ENCODE measurements at places on chromosomes 5 and 9.

DNA sequence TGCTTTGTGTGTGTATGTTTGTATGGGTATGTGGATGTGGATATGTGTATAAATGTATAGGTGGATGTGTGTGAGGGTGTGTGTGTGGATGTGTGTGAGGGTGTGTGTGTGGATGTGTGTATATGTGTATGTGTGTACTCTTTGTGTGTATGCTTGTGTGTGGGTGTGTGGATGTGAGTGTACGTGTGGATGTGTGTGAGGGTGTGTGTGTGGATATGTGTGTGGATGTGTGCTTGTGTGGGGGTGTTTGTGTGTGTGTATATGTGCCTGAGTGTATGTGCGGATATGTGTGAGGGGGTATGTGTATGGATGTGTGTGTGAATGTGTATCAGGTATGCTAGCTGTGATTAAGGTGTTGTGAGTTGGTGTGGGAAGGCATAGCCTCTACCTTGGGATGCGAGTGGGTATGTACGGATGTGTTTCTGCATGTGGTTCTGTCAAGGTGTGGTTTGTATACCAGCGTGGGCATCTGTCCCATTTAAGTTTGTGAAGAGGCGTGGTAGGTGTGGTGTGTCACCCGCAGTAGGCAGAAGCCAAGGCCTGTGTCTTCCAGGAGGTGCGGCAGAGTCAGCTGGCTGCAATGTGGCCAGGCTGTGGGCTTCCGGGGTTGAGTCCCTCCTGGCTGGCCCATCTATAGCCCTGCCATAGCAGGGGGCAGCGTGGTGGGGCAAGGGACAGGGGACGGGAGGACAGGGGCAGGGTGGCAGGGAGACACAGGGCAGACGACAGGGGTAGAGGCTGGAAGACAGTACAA lies 155.8 kb downstream of the DAB2IP start:
- DNase-seq = no peak

DNA sequence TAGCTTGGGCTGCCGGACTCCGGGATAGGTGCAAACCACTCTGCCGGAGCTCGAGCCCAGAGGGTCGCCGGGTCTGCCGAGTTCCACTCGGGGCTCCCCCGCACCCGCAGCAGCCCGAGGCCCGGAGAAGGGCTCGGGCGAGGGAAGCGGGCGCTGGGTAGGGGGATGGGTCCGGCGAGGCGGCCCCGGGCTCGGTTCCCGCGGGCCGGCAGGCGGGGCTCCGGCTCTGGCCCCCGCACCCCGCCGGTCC lies 507 bp downstream of the RICTOR start:
- peak; percentile 86 for DNase-seq

DNA sequence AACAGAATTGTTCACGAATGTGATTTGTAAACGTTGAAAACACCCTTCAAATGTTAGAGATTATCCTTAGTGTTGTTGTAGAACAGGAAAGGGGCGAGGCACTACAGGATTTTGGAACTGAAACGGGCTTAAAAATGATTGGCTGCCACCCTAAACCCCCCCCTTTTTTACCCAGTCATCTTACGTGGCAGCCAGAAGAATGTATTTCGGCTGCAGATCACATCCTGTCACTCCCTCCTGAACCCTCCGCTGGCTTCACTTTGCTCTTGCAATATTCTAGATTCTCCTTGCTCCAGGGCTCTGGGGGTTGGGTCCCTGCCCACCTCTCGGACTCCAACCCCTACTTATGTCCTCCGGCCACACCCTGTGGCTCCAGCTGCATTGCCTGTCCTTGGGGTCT lies 13.9 kb upstream of the UNC5A start:
- DNase-seq = peak; percentile 55

- DNase-seq = no peak
These were observed 9.3 kb downstream of the KIAA1191 start for GRCh38 chr5:176352116-176352878.

DNA sequence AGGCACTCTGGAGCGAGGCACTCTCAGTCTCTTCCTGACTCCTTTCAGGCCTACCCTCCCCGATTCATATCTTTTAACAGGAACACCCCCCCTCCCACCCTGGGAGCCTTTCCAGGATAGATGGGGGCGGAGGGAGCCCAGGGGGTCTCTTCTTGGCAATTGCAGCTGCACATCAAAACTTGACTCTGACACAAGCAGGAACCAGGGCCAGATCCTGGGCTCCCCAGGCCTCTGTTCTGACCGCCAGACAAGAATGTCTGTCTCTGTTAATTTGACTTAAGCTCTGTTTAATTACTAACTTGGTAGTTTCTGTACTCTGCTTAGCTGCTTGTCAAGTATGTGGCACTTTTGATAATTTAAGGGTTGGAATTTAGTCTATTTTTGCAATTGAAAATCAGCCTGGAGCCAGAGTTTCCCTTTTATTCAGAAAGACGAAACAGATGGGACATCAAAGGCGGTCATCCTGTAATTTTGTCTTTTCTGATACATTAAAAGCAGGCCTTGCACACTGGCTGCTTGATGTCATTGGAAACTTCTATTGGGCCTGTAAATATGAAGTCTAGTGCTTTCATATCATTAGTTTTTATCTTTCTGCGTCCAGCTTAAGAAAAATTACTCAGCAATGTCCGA lies 43.3 kb downstream of the ACTL7B start:
- DNase-seq = no peak

DNA sequence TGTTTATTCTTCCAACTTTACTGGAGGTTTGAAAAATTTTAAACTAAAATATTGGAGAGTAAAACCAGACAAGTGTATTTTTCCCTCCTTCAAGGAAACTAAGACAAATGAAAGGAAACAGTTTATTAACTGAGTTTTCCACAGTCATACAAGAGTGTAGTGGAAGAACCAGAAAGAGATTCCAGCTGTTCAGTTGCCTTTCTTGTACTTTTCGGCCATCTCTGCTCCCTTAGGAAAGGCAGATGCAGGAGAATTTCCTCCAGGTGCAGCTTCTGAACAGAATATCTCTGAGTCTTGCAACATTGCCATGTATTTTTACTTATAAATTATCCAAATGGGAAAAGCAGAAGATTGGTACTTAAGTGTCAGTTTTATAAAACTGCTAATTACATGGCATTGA lies 217.1 kb downstream of the MAST4 start:
- no peak for DNase-seq

GRCh38 chr9:97755618-97756267 lies 58.6 kb upstream of the XPA start:
- DNase-seq = no peak

- DNase-seq = no peak
These were observed 65.2 kb downstream of the OTULIN start for GRCh38 chr5:14729448-14730385.

- DNase-seq = no peak
These were observed 325.1 kb upstream of the PRR16 start for GRCh38 chr5:120139039-120139438.

DNA sequence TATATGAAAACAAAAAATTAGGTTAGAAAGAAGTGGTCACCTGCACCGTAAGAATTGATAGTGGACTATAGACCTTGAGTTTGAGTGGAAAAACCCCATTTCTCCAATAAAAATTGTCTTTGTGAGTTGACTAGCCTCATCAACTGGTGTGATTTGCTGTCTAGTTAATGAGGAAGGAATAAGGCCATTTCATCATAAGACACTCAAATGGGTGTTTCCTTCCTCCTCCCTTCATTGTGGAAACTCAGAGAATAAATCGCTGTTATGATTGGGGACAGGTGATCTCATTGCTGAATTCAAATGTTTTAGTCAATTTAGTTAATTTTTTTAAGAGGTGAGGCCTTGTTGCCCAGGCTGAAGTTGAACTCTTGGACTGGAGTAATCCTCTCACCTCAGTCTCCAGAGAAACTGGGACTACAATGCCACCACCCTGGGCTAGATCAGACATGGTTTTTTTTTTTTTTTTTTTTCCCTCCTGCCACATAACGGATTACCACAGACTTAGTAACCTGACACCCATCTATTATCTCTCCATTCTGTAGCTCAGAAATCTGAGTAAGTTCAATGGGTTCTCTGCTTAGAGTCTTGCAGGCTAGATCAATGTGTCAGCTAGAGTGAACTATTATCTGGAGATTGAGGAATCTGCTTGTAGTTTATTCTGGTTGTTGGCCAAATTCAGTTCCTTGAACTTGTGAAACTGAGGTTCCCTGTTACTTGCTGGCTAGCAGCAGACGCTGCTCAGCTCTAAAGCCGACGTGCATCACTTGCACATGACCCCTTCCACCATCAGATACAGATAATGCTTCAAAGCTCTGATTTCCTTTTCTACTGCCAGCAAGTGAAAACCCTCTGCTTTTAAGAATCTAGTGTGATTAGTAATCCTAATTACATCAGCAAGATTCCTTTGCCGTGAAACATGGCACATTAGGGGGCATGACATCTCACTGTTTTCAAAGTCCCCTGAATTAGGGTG lies 663.8 kb upstream of the CDH9 start:
- no peak for DNase-seq

DNA sequence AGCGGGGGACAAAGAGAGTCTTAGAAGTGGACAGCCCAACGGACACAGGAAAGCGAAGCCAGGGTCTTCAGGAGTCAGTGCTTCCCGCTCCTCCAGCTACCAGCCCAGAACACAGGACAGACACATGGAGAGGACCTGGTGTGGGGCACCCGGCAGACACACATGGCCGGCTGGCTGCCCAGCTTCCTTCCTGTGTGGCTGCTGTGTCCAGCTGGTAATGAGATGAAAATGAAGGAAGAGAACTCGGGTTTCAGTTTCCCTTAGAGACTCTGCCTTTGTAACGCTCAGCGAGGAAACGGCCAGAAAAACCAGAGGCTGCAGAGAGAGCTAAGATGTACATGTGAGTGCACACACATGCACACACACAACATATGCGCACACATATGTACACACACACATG lies 87.5 kb downstream of the SECISBP2 start:
- DNase-seq = no peak

- DNase-seq = peak; percentile 37
These were observed 25.2 kb upstream of the CNOT6 start for GRCh38 chr5:180468732-180469585.

DNA sequence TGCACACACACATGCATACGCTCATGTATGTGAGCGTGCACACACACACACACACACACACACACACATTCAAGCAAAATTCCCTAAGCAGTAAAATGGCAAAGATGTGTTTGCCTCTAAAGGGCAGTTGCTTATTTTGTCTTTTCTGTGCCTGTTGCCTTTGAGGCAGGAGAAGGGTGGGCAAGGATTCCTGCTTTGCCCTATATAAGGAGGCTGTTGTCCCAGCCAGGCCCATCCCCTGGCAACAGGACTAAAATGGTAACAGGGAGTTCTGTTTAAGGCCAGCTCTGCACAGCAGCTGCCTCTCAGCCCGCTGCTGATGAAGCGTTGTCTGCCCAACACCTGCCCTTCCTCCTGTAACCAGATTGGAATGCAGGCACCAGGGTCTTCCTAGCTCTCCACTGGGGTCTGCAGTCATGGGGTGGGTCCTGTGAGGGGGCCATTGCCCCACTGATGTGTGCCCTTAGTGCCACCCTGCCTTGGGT lies 64.4 kb downstream of the PPARGC1B start:
- DNase-seq = no peak

- no peak for DNase-seq
These were observed 33.9 kb downstream of the HACD4 start for GRCh38 chr9:20997503-20998076.

DNA sequence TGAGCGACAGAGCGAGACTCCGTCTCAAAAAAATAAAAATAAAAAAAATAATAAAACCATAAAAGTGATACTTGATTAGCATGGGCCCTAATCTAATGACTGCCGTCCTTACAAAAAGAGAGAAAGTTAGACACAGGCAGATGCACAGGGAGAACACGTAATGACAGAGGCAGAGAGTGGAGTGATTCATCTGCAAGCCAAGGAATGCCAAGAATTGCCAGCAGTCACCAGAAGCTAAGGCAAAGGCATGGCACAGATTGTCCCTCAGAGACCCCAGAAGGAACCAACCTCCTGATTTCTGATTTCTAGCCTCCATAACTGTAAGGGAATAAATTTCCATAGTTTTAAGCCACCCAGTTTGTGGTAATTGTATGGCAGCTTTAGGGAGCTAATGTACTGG lies 79.6 kb upstream of the FREM1 start:
- DNase-seq = no peak

- peak; percentile 74 for DNase-seq
These were observed at the start of gene GLRX for GRCh38 chr5:95822542-95823181. Gene GLRX, minus strand, starts transcription at chr5:95822726. Its CDS starts 64 bp downstream, at chr5:95822662.

DNA sequence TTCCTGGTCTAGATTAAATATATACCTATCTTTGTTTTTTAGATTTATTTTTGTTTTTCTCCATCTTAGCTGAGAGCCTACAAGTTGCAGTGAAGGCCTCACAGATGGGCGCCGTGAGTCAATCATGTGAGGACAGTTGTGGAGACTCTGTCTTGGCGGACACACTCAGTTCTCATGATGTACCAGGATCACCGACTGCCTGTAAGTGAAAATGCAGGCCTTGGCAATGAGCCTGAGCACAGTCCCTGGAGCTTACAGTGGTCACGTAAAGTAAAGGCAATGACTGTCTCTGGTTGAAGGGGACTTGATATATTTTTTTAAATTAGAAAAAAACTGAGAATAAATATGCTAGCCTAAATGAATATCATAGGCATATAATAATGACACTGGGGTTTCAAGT lies 271.9 kb downstream of the ARHGEF28 start:
- DNase-seq = no peak

- no peak for DNase-seq
These were observed 19.4 kb downstream of the LURAP1L start for GRCh38 chr9:12794101-12794799.

GRCh38 chr5:97242341-97242740 lies 59.3 kb upstream of the RIOK2 start:
- no peak for DNase-seq

- DNase-seq = peak; percentile 60
These were observed 1.2 kb upstream of the ADAMTS6 start for GRCh38 chr5:65482736-65483545.

GRCh38 chr9:127680846-127681245 lies 25.9 kb upstream of the CFAP157 start:
- no peak for DNase-seq

GRCh38 chr5:103464835-103465484 lies 97.6 kb downstream of the NUDT12 start:
- DNase-seq = no peak

DNA sequence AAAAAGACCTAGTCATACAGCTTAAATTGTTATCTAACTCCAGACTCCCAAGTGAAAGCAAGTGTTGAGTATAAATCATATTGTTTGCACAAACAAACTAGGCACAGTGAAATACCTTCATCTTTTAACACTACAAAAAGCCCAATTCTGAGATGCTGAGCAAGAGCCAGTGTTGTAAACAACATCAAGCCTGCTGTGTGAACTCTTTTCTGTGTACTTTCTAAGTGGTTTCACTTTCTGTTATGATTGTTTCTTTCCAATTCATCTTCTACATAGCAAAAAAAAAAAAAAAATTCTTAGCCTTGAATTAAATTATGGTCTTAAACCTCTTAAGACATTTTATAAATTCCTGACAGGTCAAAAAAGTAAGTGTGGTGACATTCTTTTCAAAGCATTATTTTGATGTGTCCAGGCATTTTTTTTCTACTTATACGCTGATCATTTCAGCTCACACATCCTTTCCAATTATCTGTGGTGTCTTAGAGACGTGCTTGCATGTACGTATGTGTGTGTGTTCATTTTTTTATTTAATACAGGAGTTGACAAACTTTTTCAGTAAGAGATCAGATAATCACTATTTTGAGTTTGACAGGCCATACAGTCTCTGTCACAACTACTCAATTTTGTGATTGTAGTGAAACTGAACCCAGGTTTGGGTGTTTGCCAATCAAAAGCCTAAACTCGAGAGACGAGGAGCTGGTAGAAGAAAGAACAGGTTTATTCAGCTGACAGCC lies 556.1 kb downstream of the CDH9 start:
- no peak for DNase-seq

- DNase-seq = no peak
These were observed 73.0 kb upstream of the PRSS3 start for GRCh38 chr9:33722359-33722675.
